ENCODE measurements at places on chromosomes 7 and 10. TPM values are rescaled to one million over a fixed set of nuclear protein-coding genes. Genes with fewer than 3 reads are reported as not detected.

Gene TAS2R41
- not detected for polyA plus RNA-seq

Gene RAPGEF5
- 37.6 TPM for polyA plus RNA-seq

Gene HABP2
- 0.52 TPM for polyA plus RNA-seq

Gene STRIP2
- 5.7 TPM for polyA plus RNA-seq

GRCh38 chr10:80356563-80356988 is at the start of the genes DYDC1 and DYDC2:
TSS of gene DYDC1 (minus strand) at chr10:80356755. CDS start at chr10:80352601, 4,154 bp downstream.
TSS of gene DYDC2 (plus strand) at chr10:80356781. CDS start at chr10:80362444, 5,663 bp downstream.
- peak; percentile 75 for DNase-seq

DNA sequence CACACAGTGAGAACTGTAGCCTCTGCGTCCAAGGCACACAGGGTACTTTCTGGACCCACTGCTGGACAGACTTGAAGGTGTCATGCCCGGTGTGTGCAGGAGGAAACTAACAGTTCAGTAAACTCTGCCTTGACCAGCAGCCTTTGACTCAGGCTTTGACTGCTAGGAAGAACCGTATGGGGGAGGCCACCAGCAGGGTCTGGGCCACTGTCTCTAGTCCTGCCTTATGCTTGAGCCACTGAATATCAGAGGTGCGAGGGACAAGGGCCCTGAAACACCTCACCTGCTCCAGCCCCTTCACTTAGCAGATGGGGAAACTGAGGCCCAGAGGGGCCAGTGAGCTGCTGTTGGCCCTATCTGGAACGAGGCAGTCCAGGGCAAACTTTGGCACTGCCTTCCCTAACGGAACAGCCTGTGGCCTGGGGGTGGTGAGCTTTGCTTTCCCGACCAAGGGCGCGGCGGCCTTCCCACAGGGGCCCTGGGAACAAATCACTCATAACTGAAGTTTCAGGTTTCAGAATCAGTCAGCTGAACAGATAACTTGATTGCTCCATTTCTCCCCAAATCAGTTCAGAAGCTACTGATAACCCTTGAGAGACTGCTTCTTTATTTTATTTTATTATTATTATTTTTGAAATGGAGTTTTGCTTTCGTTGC is 130.0 kb downstream of the FAM53B start:
- no peak for DNase-seq

- no peak for DNase-seq
These were observed 347.0 kb upstream of the MTPN start for GRCh38 chr7:136324073-136324704.

GRCh38 chr10:26860443-26861204 is at the start of gene ABI1:
TSS of gene ABI1 (minus strand) at chr10:26860958. CDS start at chr10:26860863, 95 bp downstream.
- peak; percentile 99 for DNase-seq

GRCh38 chr10:129520440-129521080 is 53.5 kb downstream of the MGMT start:
- DNase-seq: no peak

DNA sequence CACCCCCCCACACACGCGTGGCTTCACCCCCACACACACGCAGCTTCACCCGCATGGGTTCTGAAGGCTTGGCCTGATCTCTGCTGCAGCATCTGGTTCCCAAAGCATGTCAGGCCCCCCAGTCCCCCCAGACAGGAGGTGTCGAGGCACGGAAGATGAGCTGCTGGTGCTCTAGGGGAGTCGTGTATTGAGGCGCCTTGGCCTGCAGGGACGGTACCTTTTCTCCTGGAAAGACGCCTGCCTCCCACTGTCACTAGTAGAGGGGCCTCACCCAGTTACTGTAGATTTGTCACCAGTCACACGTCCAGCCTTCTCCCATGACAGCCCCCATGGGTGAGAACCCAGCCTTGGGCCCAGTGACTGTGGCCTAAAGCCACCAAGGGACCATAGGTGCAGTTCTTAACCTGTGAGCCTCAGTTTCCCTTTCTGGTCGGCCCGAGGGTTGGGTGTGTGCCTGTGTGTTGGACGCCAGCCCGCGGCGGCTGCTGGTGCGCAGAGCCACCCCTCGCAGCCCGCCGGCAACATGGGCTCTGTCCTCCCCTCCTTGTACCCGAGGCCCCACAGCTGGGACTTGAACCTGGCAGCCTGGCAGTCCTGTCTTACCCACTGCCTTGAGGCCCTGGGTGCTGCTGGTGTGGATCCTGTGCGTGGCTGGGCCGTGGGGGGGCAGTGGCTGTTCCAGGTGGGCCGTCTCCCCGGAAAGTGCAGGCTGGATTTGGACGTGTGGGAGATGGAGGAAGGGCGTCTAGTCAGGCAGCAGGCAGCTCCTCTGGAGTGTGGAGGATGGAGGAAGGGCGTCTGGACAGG is 81.7 kb downstream of the NKX6-2 start:
- no peak for DNase-seq

DNA sequence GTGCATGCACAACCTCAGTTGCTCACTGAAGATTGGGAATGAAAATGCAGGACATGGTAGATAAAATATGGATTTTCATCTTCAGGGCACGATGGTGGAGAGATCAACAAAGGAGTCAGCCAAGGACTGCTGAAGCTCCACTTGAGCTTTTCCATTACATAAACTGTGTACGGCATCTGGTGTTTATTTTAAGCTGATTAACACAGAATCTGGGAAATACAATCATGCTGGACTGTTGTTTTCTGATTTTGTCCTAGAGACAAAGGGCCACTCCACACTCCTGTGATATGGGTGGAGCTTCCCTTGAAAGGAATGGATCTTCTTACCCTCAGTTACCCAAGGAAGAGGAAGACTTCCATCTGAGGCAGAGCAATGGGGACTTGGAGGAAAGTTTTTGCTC is 120.6 kb downstream of the SAMD9 start:
- no peak for DNase-seq

DNA sequence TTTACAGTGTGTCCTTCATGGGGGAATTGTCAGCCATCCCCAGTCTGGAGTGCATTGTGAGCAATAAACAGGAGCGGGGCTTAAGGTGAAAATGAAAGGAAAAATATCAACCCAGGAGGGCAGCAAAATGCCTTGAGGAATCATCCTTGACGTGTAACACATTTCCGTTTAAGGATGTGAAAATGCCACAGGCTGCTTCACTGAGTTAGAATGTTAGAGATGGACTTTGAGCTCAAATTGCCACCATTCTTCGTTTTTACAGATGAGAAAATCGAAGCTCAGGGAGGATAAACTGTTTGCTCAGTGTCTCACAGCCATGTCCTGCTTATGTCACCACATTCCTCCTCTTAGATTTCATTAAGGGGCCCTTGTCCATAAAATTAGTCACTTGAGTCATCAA is 23.1 kb downstream of the SORCS3 start:
- DNase-seq: no peak

DNA sequence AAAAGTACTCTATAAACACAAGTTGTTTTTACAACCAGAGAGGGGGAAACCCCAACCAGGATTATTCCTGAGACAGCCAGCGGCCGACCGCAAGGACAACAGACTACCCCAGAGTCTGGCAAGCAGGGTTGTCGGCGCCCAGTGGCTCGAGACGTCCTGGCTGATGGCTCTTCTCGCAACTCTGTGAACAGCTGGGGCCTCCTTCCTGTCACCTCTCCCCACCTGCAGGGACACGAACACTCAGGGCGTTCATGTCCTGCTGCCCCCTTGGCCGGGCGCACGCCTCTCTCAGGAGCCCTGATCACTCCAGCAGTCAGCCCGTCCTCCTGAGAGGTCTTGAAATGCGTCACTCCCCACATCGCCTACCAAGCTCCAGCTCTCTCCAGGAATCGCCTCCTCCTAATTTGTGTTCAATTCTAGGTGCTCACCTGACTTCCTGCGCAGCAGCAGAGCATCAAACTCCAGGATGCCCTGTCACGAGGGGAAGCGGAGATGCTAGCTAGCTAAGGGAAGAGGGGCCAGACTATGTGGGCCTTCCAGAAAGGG is 66.4 kb upstream of the TNRC18 start:
- no peak for DNase-seq

Measured in left kidney (tissue), 8 donors.